Stimulated activated CD8-positive, alpha-beta memory T cell treated with anti-CD3 and anti-CD28 coated beads, Interleukin-15, amount 100 ng/mL, for 48 hours (primary cell): ENCODE measurements at places on chromosomes 6 and 20.
A peak's percentile ranks its signal among the peaks of the same experiment; 100 is the strongest.

- no peak for DNase-seq
Observed at GRCh38 chr20:46820682-46821081, 74.0 kb upstream of the EYA2 start.

GRCh38 chr6:50128420-50129005, 78.8 kb upstream of the DEFB112 start:
- no peak for DNase-seq

DNA sequence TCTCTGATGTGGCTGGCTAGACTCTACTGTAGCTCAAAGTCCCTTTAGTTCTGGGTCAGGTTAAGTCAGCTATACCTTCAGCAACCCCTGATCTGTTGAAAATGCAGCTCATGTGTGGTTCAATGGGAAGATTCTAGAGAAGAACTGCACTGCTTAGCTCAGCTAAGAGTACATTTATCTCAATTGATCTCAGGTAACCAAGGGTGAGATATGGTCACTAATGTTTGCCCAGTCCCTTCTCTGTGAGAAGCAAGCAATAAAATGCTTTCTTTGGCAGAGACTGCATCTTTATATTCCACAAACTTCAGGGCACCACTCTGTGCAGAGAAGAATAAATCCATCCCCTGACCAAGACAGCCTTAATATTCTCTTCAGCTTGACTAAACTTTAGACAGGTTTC, 240.6 kb upstream of the RAB32 start:
- no peak for DNase-seq

DNA sequence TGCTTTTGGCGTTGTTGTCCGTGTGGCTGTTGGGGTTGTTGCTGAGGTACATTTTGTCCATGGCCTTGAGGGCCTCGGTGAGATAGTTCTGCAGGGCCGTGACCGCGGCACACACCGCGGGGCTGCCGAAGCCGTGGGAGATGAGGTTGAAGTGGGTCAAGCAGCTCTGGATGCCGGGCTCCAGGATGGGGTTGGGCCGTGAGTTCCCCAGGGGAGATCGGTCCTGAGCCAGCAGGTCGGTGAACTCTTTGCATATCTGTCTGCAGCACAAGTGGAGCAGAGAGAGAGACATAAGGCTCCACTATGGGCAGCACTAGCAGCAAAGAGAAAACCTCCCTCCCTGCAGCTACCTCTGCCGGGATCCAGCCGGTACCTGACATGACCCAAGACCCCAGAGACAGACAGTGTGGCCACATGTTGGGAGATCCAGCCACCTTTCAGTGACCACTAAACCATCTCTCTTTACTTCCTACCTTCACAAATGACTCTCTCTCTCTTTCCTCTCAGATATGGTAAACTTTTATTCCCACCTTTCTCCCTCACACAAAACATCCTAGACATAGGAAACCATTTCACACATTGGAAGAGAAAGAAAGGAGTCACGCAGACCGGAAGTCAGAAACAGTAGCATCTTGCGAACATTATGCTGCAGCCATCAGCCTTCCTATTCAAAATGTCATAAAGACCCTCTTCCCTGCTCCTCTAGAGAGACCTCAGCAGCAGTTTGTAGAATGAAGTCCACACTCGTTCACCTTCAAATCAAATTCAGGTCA, 16.2 kb downstream of the TFAP2A start:
- no peak for DNase-seq

- DNase-seq, result no peak
Observed at GRCh38 chr20:1144401-1145172, 26.2 kb downstream of the PSMF1 start.

GRCh38 chr20:7505152-7505834, 435.0 kb downstream of the HAO1 start:
- DNase-seq, result no peak

GRCh38 chr20:56778765-56779195, 149.7 kb downstream of the TFAP2C start:
- DNase-seq, result no peak

DNA sequence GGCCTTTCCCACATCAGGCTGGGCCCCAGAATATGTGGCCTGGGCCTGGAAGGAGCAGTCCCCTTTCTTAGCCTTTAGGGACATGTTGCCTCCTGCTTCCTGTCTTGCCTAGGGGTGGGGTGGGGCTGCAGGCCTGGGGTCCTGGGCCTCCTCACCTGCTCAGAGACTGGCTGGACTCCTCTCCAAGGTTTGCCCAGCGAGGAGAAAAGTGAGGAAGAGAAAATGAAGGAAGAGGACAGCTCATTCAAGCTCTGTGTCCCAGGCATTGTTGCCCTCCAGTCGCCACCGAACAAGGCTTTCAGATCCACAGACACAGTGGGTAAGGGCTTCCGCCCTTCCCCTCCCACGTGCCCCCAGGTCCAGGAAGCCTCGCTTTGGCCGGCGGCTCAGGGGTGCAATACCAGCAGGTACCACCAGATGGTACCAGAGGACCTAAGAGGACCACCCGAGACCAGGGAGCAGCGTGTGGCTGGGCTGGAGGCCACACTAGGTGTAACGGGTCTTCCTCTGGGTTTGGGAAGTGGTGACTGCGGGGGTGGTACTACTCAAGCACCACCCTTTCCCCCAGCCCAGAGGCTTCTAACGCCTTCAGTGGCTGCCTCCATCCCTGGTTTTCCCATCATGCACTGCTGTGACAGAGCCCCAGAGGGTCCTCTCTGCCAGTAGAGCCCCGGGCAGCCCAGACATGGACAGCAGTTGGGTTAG, 5.5 kb upstream of the BAK1 start:
- DNase-seq, result peak; percentile 85

DNA sequence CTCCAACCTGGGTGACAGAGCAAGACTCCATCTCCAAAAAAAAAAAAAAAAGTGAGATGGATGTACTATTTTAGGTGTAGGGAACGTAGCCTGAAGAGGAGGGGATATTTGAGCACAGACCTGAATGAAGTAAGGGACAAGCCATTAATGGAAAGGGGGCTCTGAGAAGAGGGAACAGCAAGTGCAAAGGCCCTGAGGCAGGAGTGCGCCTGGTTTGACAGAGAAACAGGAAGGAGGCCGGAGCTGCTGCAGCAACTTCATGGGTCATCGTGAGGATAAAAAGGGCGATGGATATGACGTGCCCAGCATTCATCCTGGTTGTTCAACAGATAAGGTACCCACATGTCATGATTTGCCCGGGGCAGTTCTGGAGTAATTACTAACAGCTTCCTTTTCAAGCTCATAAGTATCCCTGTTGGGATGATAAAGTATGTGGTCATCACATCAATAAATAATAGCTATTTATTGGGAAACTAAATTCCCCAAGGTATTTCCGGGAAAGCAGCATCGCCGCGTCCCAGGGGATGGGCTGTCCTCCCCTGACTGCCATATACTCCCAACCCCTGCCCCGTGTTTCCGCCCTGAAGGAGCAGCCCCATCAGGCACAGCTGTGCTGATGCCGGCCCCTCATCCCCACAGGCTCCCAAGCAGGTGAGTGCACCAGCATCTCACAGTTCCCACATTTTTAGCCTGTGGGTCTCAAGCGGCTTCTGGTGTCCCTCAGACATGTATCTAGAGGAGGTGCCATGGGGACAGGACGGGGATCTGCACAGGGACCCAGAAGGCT, 43.4 kb downstream of the DLGAP4 start:
- DNase-seq, result no peak

DNA sequence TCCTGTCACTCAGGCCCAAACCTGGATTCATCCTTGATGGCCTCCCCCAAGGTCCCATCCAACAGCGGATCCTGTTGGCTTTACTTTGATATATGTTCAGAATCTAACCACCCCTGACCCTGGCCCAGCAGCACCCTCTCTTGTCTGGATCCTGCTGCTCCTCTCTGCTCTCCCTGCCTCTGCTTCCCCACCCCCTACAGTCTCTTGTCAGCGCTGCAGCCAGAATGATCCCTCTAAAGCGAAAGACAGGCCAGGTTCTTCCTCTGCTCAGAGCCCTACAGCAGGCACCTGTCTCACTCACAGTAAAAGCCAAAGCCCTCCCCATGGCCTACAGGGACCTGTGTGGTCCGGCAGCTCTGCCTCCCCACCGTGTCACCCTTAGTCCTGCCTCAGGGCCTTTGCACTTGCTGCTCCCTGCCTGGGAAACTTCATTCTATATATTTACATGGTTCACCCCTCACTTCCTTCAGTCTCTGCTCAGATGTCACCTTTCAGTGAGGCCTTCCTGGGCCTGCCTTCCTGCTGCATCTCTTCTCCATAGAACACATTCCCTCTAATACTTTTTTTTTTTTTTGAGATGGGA, 37.4 kb upstream of the KCNB1 start:
- DNase-seq, result no peak

DNA sequence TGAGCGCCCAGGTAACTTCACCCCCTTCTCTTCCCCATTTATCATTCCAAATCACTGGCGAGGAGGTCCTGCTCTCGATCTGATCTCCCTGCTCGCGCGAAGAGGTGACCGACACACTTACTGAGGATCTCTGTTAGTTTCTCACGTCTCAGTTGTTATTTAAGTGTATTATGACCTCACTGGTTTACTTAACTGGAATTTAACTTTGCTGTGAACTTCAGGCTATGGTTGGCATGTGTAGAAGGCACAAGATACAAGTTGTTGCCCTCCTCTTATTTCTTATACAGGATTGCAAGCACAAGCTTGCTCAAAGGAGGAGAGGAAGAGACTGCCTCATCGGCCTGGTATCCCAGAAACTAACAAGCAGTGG, 1.2 kb downstream of the RNF217 start:
- no peak for DNase-seq

- DNase-seq, result peak; percentile 56
Observed at GRCh38 chr6:11317885-11318771, 85.7 kb upstream of the NEDD9 start.

DNA sequence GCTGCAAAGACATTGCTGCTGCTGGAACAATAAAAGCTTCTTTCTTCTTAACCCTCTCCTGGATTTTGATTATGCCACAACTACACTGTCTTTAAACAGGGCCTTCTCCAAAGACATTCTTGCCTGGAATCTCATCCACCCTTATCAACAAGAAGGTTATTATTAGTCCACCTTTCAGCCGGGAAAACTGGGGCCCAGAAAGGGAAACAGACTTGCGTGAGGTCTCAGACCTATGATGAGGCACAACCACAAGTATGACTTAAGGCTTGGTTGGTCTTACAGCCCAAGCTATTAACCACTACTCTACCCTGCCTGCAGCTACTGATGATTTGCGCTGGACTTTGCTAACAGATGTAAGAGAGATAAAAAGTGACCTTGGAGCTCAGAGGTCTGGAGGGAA, 62.8 kb upstream of the CTNNBL1 start:
- no peak for DNase-seq

GRCh38 chr20:22499515-22500166, 84.7 kb downstream of the FOXA2 start:
- DNase-seq, result no peak

DNA sequence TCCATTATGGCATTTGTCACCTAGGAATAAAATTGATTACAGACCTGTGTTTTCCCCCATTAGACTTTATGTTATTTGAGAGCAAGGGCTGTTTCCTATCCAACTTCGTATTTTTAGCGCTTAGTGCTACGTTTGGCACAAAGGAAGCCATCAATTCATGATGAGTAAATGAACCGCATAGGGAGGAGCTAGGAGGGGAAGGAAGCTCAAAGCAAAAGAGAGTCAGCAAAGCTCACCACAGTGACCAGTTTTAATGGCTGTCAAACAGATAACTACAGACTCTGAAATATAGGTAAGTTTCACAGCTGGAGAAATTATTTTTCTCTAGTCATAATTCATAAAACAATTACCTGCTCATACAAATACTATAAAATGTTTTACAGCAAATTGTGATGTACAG, 6.9 kb upstream of the SAMD3 start:
- DNase-seq, result no peak

DNA sequence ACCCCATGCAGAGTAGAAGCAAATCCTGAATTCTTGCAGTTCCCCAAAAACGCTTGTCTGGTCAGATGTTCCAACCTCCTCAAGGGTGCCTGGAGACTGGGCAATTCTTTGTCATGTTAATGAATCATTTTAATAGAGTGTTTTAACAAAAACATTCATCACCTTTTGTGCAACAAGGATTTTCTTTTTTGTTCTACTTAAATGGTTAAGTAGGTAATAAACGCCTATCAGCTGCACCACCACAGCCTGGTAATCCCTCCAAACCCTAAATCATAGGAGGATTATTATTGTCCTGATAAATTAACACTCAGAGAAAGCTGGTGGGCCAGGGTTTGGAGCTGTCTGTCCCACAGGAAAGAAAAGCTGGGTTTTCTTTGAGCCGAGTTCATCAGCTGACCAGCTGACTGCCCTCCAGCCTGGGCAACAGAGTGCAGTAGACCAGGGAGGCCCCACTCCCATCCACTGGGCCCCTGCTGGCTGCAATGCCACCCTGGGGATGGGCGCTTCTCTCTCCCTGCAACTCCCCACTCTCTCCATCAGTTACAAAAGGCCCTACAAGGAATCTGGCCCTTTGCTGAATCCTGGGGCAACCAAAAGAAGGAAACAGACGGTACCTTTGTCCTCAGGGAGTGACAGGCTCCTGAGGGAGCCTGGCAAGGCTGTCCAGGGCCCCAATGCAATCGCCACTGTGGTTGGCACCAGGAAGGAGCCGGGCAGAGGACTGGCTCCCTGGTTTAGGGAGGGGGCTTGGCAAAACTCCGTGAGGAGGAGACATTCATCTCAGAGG, 23.1 kb upstream of the BMP7 start:
- no peak for DNase-seq

- DNase-seq, result no peak
Observed at GRCh38 chr6:35177157-35177556, 36.0 kb upstream of the TCP11 start.

- DNase-seq, result no peak
Observed at GRCh38 chr20:10236540-10237533, 18.2 kb downstream of the SNAP25 start.

DNA sequence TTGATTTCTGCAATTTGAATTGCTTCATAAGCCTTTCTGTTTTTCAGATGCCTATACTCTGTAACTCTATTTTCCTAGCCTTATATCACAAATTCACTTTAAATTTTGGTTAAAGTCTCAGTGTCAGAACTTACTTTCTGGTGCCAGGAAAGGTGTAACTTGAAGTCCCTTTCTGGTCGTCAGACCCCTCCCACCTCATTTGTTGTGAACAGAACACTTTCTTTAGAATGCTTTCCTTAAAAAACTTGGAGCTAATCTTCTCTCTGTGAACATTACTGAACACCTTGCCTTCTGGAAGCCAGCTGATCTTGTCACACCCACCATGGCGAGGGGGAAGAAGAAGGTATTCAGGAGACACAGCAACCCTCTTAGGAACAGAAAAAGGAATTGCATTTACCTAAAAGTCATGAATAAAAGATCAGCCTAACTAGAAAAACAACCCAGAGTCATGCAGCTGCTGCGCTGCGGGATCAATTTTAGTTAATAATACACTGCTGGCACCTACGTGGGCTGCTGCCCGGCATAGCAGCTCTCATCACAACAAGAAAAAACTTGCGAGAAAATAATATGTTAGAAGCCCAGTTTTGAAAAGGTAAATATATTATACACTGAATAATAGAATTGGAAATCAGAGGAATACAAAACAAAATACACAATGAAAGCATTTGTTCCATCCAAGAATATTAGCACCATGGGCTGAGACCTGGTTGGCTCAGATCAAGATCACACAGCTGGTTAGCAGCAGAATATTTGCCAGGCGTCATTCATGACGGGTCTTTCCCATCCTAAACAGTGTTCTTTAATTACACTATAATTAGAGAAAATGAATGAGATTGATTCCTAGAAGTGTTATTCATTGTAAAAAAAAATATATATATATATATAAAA, 5.8 kb upstream of the FAM217A start:
- DNase-seq, result no peak

GRCh38 chr20:38501858-38502436, 29.3 kb downstream of the RALGAPB start:
- DNase-seq, result no peak

- no peak for DNase-seq
Observed at GRCh38 chr20:13302647-13303450, 81.8 kb downstream of the ISM1 start.

- no peak for DNase-seq
Observed at GRCh38 chr20:63498960-63499337, at the start of gene EEF1A2. TSS of gene EEF1A2 (minus strand) at chr20:63499083. CDS start at chr20:63497763, 1,320 bp downstream.

GRCh38 chr6:109260701-109261100, 121.6 kb downstream of the CD164 start:
- no peak for DNase-seq
